ENCODE measurements at places on chromosomes 7 and 10.

- DNase-seq = no peak
Observed at GRCh38 chr10:129593953-129594352, 126.9 kb downstream of the MGMT start.

- DNase-seq = no peak
Observed at GRCh38 chr10:73576890-73577591, 14.1 kb downstream of the USP54 start.

DNA sequence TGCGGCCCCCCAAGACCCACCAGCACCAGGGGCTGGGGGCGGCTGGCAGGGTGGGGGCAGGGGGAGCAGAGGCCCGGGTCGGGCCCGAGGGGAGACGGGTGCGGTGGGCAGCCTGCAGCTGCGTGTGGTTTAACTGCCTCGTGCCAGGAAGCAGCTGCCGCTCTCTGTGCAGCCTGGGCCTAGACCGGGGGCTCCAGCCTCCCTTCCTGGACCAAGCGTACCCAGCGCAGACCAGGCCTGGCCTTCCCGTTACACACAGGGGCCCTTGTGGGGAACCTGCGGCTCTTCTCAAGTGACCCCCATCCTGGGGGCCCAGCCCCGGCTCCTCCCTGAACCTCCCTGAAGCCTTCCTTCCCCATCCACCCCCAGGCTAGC, 6.6 kb upstream of the INTS1 start:
- DNase-seq = no peak

- DNase-seq = no peak
Observed at GRCh38 chr7:13949445-13949844, 40.0 kb downstream of the ETV1 start.

DNA sequence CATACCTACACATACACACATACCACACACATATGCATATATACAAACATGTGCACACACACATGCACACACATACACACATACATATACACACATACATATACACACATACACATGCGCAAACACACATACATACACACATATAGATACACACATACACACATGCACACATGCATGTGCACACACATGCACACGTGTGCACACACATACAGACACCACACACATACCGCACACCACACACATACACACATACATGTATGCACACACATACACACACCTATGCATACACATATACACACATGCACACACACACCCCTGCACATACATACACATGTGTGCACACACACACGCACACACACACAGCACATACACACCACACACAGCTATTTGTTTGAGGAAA, 236.5 kb downstream of the WDR11 start:
- no peak for DNase-seq

DNA sequence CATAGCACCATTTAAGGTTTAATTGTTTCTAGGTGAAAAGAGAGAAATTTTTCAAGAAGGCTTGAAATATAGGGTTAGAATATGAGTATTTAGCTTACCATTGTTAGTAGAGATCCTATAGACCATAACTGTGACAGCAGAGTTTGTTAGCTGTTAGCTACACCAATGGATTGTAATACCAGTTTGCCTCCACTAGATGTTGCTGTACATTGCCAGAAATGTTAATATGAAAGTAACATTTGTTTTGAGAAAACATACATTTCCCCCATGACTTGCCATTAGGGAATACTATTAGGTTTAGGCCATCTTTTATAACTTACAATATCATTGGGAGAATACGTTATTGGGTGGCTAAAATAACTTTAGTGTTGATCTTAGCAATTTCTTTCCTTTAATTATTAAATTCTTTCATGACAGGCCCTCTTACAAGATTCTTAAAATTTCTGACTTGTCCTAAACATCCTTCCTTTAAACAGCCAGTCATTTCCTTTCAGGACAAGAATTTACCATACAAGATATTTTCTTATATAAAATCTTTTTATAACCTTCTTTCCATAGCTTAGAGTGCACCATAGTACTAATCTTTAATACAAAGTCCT, 39.5 kb downstream of the ZNF117 start:
- DNase-seq = no peak

- no peak for DNase-seq
Observed at GRCh38 chr7:94442639-94443038, 47.9 kb downstream of the COL1A2 start.

GRCh38 chr10:79078367-79079053, 9.7 kb downstream of the ZMIZ1 start:
- DNase-seq = no peak

GRCh38 chr10:63267414-63268148, 134.5 kb downstream of the NRBF2 start:
- DNase-seq = no peak

GRCh38 chr7:145863-146262, 46.5 kb upstream of the FAM20C start:
- no peak for DNase-seq

GRCh38 chr7:41830271-41830670, 127.4 kb upstream of the INHBA start:
- DNase-seq = no peak

DNA sequence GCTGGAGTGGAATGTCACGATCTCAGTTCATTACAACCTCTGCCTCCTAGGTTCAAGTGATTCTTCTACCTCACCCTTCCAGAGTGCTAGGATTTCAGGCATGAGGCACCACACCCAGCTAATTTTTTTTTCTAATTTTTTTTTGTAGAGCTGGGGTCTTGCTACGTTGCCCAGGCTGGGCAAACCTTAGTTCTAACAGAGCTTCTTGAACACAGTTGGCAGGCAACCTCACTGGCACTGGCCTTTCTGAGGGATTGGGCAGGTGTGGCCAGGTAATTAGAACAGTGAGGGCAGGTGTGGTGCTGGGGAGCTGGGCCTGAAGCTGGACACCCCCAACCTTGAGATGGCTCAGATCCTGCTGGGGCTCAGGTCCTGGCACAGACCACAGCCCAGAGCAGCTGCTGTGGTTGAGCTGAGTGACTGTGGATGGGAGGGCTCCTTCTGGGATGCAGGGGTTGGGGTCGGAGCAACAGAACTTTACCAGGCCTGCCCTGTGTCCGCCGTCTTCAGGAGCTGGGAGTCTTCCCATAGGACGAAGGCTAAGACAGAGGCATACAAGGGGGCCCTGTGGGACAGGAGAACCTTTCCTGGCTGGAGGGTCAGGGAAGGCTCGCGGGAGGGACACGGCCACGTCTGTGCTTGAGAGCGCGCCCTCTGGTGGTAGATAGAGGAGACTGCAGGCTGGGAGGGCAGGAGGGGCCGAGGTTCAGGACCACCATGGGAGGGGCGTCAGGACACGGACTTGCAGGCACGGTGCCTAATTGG, 48.2 kb downstream of the COL26A1 start:
- no peak for DNase-seq

DNA sequence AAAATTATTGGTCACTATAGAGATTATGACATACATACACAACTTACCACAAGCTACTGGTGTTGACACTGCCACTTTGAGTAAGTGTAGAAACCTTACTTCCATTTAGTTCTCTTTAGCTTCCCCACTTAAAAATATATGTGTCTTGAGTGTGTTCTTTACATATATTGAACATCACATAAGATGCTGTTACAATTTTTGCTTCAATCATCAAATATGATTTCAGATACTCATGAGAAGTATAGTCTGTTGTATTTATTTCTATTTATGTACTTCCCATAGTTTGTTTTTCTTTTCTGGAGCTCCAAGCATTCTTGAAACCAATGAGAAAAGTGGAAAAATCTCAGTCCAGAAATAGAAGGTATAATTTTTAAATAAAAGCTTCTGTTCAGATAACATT, 102.7 kb upstream of the SDK1 start:
- no peak for DNase-seq

DNA sequence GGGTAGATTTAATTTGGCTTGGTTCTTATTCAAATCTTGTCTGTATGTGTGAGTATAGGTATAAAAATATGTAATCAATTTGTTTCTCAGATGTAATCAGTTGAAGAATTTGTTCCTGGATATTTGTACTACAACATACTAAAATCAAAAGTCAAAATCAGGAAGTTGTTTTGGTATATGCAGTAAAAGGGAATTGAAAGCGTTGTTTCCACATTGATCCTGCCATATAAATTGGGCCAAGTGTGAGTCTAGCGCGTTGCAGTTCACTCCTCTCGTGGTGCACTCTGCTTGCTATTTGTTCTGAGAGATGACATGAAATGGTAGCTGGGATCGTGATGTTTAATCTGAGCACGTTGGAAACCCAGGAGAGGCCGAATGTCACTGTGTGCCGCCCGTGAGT, 55.9 kb downstream of the SHH start:
- DNase-seq = no peak

DNA sequence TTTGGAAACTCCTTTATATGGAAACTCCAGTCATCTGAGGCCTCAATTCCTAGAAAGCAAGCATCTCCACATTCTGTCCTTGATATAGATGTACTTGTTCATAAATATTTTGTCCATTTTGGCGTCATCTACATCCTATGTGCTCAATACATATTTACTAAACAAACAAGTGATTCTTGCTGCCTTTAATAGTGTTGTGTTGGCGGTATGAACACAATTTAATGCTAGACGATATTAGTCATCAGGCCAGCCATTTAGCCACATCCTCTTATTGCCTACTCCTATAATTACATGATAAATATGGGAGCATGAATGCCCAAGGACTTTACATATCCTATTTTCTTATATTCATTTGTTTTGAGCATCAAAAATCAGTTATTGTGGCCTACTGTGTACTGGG, 18.5 kb upstream of the IFRD1 start:
- DNase-seq = no peak

- DNase-seq = no peak
Observed at GRCh38 chr7:98553666-98554065, 63.4 kb upstream of the NPTX2 start.

DNA sequence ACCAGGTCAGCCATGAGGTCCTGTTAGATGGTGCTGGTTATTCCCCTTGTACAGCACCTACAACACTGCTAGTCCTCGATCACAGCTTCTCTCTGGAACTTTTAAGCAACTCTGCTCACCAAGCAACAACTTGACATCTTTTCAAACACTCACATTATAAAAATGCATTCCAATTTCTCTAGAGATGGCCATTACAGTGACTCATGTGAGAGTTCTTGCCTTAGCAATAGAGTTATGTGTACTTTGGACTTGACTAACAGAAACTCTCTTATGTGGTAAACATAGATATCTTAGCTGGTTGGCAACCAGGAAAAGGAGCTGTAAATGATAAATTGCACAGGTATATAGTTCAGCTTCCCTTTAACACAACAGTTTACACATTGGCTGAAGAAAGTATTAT, 122.2 kb downstream of the PDE1C start:
- DNase-seq = no peak

DNA sequence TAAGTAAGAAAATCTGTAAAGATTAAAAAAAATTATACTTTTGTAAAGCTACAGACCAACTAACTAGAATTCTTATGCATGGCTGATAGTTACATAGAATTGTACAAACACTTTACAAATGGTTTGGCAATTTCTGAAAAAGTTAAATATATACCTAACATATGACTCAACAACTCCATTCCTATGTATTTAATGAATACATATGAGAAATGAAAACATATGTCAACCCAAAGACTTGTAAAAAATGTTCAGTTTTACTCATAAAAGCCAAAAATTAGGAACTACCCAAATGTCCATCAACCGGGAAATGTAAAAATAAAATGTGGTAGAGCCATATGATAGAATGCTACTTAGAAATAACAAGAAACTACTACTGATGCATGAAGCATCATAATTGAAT, 152.6 kb upstream of the NRG3 start:
- DNase-seq = no peak

DNA sequence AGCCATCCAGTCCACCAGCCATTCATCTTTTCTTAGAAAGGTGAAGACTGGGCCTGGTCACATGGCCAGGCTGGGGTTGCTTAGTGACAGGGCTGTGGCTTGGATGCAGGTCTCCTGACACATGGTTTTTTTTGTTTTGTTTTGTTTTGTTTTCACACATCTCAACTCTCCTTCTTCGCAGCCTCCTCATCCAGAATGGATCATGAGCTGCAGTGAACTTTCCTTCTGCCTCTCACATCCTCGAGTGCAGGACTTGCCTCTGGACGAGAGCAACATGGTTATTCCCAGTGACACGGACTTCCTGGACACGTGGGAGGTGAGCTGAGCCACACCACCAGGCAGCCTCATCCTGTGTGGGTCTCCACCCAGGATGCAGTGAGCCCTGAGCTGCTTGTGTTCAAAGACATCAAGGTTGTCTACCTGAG, 9.5 kb downstream of the AKR1E2 start:
- no peak for DNase-seq

DNA sequence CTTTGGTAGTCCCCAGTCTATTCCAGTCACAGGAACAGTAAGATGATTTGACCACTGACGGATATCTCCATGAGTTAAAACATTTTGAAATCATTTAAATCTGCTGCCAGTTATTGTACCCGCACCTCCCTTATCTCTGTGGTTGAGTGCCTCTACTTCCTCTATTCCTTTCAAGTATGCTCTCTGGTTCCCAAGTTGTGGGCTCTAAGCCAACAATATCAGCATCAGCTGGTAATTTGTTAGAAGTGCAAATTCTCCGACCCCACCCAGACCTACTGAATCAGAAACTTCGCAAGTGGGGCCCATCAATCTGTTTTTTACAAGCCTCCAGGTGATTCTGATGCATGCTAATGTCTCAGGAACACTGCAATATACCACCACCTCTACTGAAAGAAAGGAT, 235.5 kb downstream of the CCSER2 start:
- no peak for DNase-seq

DNA sequence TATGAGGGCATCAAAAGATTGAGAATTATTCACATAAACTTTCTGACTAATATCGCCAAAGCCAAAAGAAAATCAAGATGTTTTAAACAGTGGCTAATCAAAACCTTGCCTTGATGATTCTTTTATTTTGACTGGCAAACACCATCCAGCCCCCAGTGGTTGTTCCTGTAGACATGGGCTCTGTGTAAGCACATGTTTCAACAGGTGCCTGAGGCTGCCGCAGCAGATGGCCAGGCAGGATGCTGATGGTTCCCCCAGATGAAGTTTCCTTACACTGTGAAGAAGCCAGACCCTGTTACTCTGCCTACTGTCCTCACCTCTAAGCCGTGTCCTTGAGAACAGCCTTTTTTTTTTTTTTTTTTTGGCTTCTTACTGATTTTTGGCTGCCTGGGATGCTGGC, 146.5 kb downstream of the RAB11FIP2 start:
- no peak for DNase-seq

DNA sequence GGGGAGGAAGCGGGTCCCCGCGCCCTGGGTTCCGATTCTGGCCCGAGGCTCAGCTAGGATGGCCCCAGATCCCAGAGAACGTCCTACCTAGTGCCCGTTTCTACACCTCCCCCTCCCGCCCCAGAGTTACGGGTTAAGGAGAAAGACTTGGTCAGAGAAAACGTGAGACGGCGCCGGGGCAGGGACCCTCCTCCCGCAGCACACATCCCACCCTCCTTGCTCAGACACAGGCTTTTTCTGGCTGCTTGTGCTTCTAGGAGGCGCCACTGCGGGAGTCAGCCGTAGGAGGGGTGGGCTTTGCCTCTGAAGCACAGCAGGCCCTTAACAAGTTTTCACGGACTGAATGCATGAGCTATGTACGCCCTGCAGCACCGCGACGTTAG, 104.9 kb upstream of the LEP start:
- DNase-seq = no peak

Measured in anterior cingulate cortex (tissue), 58 donors.